Activated T-cell treated with anti-CD3 and anti-CD28 coated beads, Interleukin-2, amount 50 U/mL, for 72 hours (primary cell): ENCODE measurements at places on chromosomes 5 and 9. TPM values are rescaled to one million over a fixed set of nuclear protein-coding genes. Genes with fewer than 3 reads are reported as not detected.

The CCNB1 gene
- 128 TPM for total RNA-seq

DNA sequence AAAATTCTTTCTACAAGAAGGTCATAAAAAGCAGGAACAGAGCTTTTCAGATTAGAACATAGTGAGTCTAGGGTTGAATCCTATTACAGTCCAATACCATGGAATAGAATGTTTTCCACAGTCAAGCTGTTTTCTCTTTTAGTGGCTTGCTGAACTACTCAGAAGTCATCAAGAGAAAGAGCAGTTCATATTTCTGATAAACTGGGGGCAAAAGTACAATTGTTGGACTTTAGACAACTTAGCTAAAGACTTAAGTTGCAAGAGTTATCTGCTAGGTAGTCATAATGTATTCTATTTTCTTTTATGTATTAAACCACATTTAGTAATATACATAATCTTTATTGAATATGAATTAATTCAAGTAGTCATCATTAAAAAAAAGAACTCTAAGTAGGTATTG is 233.1 kb upstream of the GRIA1 start:
- no peak for DNase-seq

- DNase-seq: no peak
These were observed 221.6 kb downstream of the CACNA1B start for GRCh38 chr9:138098908-138099791.

The NIPAL4 gene
- 5.9 TPM for total RNA-seq

DNA sequence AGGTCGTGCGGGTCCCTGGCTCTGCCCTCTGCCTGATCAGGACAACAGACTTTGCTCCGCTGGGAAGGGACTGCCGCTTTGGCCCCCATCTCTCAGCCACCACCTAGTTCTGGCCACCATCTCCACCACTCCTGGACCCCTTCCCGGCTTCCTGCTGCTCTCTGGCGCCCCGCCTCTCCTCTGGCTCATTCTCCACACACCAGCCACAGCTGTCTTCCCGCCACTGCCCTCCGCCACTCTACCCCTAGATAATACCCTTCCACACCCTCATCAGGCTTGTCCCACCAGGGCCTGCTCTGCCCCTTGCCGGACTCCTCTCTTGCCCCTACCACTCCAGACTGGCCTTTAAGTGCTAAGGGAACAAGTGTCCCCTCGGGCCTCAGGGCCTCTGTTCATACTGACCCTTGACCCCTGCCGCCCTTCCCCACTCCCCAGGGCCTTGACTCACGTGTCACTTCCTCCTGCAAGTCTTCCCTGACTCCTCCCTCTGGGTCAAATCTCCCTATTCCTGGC is 3.0 kb upstream of the CDX1 start:
- no peak for DNase-seq

- no peak for DNase-seq
These were observed 57.3 kb upstream of the SMARCA2 start for GRCh38 chr9:1957856-1958255.

The HRCT1 gene
- not detected for total RNA-seq
